ENCODE measurements at places on chromosomes 4 and X.

GRCh38 chr4:113273721-113274220 is 224.3 kb downstream of the ANK2 start:
- DNase-seq = no peak

DNA sequence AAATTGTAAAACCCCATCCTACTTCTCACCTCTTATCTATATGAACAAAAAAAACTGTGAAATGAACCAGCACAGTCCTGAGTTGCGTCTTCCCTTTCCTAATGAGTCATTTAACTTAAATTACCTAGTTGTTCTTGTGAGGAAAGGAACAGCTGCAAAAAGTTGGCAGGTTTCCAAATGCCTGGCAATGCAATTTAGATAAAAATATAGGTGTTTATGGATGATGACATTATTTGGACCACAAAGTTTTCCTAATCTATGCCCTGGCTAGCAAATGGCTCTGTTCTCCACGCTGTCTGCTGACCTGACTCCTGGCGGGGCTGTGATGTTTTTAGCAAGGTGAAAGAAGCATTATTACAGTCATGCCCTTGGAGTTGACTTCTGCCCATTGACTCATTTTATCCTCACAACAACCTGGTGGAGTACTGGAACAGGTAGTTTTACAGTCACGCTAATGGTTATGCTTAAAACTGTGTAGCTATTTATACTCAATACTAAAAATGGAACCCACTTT is 29.8 kb upstream of the RELL1 start:
- no peak for DNase-seq

- DNase-seq = no peak
These were observed 62.5 kb downstream of the RGS12 start for GRCh38 chr4:3355266-3355748.

GRCh38 chr4:138939960-138940359 is 75.6 kb upstream of the NOCT start:
- DNase-seq = no peak

GRCh38 chr4:174314770-174315169 is 31.1 kb downstream of the CEP44 start:
- DNase-seq = no peak

- no peak for DNase-seq
These were observed 72.4 kb downstream of the FBXO8 start for GRCh38 chr4:174210952-174211490.

DNA sequence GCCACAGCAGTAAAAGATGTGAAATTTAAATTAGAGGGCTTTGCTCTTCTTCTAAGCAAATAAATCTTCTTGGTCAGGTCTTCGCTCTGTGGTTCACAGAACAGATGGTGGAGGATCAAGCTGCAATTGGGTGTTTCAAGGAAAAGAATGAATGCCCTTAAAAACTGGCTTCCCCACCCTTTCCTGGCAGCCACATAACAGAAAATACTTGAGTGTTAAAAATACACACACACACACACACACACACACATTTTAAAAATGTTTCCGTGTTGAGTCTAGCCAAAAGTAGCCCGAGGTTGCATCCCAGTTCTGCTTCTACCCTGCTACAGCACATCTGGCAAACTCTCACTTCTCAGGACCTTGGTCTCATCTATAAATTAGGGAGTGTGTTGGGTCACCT is 56.7 kb upstream of the FGFBP2 start:
- no peak for DNase-seq

- DNase-seq = no peak
These were observed 452.9 kb downstream of the SPRY1 start for GRCh38 chr4:123849495-123849894.

DNA sequence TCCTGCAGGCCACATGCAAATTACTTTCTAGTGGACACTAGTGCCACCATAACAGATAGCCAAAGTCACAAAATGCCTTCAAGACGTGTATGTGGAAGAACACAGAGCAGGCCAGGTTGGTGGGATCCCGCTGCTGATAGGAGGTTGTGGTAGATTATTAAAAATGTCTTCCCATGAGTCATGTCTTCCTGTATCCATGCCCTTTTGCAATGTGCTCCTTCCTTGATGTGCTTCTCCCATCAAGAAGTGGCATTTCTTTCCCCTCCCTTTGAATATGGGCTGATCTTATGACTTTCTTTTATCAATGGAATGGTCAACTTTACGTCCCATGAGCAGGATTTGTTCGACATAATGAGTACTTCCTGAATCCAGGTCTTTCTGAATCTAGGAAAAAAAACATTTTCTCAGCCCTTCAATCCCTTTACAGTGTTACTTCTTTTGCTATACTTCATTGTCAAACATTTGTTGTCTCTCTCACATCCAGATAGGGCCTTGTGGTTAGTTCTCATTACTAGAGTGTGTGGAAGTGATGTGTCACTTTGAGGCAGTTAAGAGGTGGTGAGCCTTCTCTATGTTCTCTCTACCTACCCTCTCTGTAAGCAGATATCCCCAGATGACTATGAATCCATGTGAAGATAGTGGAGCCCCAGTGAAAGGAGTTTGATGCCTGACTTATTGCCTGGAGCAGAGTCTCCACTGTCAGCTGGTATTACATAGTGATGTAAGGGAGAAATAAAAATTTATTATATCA is 519.2 kb upstream of the DIPK2B start:
- no peak for DNase-seq

DNA sequence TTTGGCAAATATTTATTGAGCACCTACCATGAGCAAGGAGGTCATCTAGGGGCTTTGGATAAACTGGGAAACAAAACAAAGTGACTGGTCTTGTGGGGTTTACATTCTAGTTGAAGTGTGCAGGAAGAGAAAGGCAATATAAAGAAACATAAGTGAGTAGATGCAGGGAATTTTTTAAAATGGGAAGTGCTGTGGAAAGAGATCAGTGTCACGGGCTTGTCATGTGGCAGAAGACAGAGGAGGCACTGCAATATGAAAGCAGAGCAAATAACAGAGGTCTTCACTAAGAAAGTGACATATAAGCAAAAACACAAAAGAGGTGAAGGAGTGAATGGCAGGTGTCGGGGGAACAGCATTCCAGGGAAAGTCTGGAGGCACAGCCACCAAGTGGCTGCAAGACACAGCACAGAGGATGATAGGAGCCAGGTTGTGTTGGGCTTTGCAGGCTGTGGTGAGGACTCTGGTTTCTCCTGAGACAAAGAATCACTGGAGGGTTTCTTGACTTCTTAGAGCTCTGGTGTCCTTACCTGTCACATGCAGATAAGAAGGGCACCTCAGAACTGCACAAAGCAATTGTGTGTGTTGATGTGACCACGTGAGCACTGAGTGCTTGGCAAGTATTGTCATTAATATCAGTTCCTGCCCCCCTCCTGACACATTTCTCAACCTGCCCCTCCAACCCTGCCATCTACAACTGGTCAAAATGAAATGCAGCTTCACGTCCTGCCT is 143.5 kb downstream of the TSPAN5 start:
- DNase-seq = no peak

- DNase-seq = no peak
These were observed 16.5 kb upstream of the KLHL34 start for GRCh38 chrX:21674430-21675186.

GRCh38 chr4:4820261-4820660 is 39.2 kb upstream of the MSX1 start:
- DNase-seq = no peak

DNA sequence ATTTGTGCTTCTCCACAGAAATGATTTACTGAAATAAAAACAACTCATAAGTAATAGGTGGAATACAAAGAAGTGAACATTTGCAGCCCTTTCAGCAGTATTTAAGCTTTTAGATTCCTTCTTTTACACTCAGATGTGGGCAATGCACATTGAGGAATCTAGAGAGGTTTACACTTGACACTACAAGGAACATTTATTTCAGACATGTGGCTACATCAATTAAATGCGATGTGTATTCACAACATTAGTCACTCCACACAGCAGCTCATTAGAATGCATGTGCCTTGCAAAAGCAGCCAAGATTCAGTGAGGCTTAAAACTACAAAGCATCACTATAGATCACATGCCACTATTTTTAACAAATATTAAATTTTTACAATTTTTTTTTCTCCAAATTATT is 480.7 kb downstream of the INPP4B start:
- DNase-seq = no peak

DNA sequence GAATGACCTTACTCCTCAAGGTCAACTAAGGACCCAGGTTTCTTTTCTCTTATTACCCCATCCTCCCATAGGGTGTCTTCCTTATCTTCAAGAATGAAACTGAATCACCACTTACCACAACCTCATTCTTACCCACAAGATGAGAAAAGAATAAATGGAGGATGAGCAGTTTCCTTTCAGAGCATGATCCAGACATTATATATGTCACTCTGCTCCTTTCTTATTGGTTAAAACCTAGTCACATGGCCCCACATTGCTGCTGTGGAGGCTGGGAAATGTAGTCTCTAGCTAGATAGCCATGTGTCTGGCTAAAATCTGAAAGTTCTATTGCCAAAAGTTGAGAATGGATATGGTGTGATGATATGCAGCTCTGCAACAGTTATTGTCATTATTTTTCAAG is 62.4 kb upstream of the RAI2 start:
- DNase-seq = no peak

DNA sequence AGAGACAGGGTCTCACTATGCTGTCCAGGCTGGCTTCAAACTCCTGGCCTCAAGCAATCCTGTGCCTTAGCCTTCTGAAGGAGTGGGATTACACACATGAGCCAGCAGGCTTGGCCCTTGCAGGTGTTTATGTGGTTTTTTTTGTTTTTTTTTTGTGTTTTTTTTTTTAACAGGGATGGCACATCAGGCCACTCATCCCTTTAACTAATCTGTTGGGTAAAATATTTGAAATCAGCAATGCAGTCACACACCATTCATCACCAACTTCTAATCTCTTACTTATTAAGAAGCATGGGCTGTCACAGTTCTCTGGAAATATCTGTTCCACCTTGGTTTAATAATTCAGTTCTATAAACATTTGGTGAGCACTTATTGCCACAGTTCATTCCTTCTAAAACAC is 12.3 kb downstream of the CCDC160 start:
- DNase-seq = no peak

- DNase-seq = no peak
These were observed 1.7 kb downstream of the OCIAD1 start for GRCh38 chr4:48832571-48832970.

DNA sequence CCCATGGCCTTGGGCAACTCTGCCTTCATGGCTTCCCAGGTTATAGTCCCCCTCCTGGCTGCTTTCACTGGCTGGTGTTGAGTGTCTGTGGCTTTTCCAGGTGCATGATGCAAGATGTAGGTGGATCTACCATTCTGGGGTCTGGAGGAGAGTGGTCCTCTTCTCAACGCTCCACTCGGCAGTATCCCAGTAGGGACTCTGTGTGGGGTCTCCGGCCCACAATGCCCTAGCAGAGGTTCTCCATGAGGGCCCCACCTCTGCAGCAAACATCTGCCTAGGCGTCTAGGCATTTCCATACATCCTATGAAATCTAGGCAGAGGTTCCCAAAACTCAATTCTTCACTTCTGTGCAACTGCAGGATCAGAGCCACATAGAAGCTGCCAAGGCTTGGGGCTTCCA is 763.4 kb upstream of the EPHA5 start:
- no peak for DNase-seq

DNA sequence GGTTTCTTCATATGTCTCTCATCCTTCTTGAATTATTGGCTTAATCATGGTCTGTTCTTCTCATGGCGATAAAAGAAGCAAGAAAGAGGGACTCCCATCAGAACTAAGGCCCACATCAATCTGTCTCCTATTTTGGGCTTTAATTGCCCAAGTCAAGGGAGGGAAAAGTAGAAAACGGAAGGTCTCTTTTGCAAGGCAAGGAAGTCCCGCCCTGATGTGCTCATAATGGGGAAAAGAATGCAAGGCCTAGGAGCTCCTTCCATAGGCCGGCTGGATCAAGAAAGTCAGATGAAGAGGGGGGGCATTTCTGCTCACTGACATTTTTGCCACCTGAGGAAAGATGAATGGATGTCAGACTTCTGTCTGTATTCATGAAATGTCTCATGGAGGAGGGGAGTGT is 127.7 kb upstream of the RPS6KA3 start:
- no peak for DNase-seq

DNA sequence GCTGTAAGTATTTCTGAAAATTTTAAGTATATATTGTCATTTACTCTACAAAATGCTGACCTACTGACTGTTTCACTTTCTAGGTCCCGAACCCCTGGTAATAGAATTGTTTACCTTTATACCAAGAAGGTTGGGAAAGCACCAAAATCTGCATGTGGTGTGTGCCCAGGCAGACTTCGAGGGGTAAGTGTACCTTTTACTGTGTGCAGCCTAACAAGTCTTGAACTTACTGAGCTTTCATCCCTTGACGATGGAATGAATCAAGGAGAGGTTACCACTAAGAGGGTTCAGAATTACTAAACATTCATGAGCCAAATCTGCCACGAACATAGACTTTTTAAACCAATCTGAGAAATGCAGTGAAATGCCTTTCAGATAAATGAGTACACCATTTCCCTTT is 1.6 kb downstream of the RPL34 start:
- DNase-seq = no peak

GRCh38 chrX:113260474-113260873 is 419.8 kb upstream of the AMOT start:
- no peak for DNase-seq

GRCh38 chrX:77275392-77275791 is 171.8 kb upstream of the FGF16 start:
- DNase-seq = no peak

- DNase-seq = no peak
These were observed 33.3 kb upstream of the MAML3 start for GRCh38 chr4:140187316-140187695.

DNA sequence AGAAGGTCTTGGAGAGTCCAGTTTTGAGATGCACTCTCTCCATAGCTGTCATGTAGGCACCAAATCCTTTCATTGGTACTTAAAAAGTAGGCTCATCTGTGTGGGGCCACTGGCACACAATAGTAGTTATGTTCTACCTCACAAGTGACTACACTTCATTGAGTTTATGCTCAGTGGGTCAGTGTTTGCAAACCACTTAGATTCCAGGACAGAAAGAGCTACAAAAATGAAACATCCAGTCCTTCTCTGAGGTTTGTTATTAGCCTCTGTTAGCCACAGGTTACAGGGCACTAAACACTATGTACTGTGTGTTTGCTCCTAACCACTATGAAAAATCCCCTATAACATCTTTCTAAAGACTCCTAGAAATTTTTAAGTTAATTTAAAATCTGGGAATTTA is 13.8 kb downstream of the RAB28 start:
- no peak for DNase-seq

DNA sequence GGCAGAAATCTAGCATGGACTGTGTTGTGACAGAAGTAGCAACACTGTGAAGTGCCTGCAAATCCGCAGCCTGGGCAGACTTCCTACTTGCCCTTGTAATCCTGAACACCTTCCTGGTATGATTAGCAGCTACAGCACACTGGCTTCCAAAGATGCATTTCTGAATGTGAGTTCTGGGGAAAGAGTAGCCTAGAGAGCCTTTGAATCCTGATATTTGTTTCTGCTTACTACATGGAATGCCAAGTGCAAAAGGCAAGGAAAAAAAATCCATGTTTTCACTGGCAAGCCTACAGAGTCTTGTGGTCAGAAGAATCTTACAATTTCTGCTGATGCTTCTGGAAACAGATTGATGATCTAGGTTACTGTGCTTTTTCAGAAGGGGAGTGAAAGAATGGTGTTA is 223.7 kb downstream of the COL25A1 start:
- no peak for DNase-seq

Measured in mesenteric fat pad (tissue), 1 donor.